ENCODE measurements at places on chromosomes 12 and 14. TPM values are rescaled to one million over a fixed set of nuclear protein-coding genes. Genes with fewer than 3 reads are reported as not detected.

Gene CLEC4A
- total RNA-seq = 0.58 TPM

Gene RBMS2
- 15.8 TPM for total RNA-seq

Gene NKX2-1
- not detected for total RNA-seq

Gene KHNYN
- 20.1 TPM for total RNA-seq

Gene OTX2
- total RNA-seq = not detected

Gene AQP5
- 0.63 TPM for total RNA-seq

Gene KRT2
- total RNA-seq = not detected

Gene ACRBP
- 1.1 TPM for total RNA-seq

Gene BIN2
- 0.90 TPM for total RNA-seq

Gene LRP6
- total RNA-seq = 13.2 TPM

Gene IQSEC3
- 0.53 TPM for total RNA-seq

Gene BCL2L14
- not detected for total RNA-seq

Gene PZP
- total RNA-seq = 1.1 TPM

Gene COCH
- 1.5 TPM for total RNA-seq

Gene CIROP
- total RNA-seq = not detected

Gene PROX2
- total RNA-seq = not detected

Gene NDRG2
- 661 TPM for total RNA-seq

Gene ANHX
- not detected for total RNA-seq

Gene KRT73
- not detected for total RNA-seq

Gene DNAI7
- total RNA-seq = 1.00 TPM

Gene ACVRL1
- 37.0 TPM for total RNA-seq

Gene SYNDIG1L
- not detected for total RNA-seq

Gene PPFIA2
- total RNA-seq = 0.58 TPM

Gene IL22
- not detected for total RNA-seq

Gene PRPF39
- 10.8 TPM for total RNA-seq

Gene MTERF2
- total RNA-seq = 46.1 TPM

Gene KRT5
- not detected for total RNA-seq

Gene KRT74
- not detected for total RNA-seq

Gene ERBB3
- 3.2 TPM for total RNA-seq

Gene BMAL2
- 2.9 TPM for total RNA-seq

Gene CLEC7A
- 1.9 TPM for total RNA-seq

Measured in heart left ventricle (tissue), 16 donors.